Activated effector memory CD4-positive, alpha-beta T cell treated with Interleukin-2 at 50 U/mL for 16 hours (primary cell): ENCODE measurements at places on chromosomes 2 and 18.

DNA sequence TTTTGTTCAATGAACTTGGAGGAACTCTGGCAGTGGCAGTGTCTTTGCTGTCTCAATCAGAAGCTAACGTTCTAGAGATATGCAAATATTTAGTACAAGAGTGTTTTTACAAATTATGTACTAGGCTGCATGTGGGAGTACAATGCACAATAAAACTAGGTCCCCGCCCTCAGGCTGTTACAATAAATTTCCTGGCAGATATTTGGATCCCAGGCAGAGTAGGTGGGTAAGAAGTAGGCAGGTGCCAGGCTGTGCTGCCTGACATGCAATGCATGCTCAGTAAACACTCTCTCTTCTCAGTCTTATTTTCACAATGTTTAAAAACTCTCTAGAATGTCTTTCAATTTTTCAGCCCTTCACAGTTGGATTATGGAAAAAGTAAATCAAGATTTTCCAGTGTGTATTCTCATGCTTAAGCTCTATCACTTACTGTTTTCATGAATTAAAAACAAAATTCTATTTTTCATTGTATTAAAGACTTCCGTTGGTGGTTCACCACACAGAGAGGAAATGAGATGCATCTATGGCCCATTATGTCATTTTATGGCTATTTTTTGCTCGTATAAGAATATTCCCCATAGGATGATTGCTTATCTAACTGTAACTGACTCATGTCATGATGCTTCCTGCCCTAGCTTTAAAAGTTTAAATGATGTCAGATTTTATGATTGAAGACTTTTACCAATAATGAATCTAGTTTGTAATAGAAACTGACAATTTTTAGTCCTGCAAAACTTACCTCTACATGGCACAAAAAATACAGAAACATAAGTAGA lies 346.1 kb downstream of the RND3 start:
- DNase-seq = no peak

- DNase-seq = no peak
Measured at GRCh38 chr2:85132397-85132796, 795 bp upstream of the TCF7L1 start.

GRCh38 chr2:206250041-206250897 lies 24.2 kb upstream of the ZDBF2 start:
- DNase-seq = no peak

- no peak for DNase-seq
Measured at GRCh38 chr2:10431797-10432196, 16.3 kb downstream of the ODC1 start.

- no peak for DNase-seq
Measured at GRCh38 chr2:81858998-81859397, 1554.4 kb upstream of the LRRTM1 start.

- no peak for DNase-seq
Measured at GRCh38 chr18:74416124-74416523, 41.0 kb downstream of the DIPK1C start.

GRCh38 chr2:10717628-10718027 lies 3.8 kb upstream of the ATP6V1C2 start:
- no peak for DNase-seq

GRCh38 chr2:139622691-139623090 lies 842.5 kb upstream of the NXPH2 start:
- DNase-seq = no peak
